NT2/D1 (cell line): ENCODE measurements at places on chromosomes 7 and 10.

GRCh38 chr10:68828833-68829232 lies 1.5 kb downstream of the STOX1 start:
- DNase-seq, result no peak

DNA sequence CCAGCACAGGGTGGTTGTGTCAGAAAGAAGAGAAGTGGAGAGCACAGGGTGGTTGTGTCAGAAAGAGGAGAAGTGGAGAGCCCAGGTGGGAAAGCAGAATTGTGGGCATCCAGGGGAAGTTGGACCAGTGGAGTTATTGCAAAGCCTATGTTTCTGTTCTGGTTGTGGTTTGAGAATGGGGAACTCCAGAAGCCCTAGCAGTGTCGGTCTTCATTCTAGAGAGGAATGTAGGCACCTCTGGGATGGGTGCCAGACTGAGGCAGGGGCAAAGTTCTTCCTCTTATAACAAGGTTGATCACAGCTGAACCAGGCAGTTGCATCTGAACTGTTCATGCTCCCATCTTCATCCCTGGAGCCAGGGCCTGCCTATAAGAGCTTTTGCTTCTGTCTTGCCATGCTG lies 954 bp downstream of the FSCN3 start:
- DNase-seq, result no peak

- DNase-seq, result no peak
These were observed 413.9 kb upstream of the AUTS2 start for GRCh38 chr7:69184339-69184738.

DNA sequence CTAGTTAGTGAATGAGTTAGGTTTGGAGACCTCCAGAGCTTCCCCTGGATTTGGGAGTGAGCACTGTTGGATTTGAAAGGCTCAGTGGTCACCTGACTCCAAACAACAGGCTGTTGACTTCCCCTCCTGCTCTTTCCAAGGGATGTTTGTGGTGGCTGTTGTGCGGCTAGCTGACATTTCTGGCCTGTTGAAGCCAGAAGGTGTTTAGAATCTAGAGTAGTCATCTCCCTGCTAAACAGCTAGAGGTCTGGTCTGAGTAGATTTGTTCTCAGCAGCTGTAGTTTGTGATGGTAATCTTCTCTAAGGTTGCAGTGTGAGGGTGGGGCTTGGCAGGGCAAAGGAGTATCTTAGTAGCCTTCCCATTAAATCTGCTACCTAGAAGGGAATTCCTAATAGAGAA lies 30.1 kb downstream of the BPGM start:
- DNase-seq, result no peak

DNA sequence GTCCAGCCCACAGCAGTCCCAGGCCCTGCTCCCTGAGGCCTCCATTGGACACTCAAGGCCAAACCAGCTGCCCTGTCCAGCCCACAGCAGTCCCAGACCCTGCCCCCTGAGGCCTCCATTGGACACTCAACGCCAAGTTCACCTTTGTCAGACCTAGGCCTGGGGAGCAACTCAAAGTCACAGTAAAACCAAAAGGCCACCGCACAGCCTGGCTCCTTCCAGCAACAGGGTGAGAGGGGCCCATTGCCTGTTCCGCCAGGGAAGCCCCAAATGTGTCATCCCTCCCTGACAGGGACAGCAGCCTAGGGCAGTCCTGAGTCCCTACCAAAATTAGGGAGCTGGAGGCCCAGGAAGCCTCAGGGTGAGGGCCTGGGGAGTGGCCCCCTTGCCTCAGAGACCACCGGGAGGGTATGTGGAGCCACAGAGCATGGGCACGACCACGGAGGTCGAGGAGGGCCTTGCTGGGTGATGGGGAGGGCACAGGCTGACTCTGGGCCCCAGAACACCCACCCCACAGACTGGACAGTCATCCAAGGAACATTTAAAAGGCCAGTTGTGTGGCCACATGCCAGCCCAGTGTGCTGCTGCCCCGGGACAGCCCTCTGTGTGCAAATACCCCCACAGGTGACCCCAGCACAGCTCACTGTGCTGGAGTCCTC lies 66.5 kb upstream of the PPP2R2D start:
- no peak for DNase-seq

GRCh38 chr10:64365663-64366062 lies 844.5 kb downstream of the REEP3 start:
- DNase-seq, result no peak

DNA sequence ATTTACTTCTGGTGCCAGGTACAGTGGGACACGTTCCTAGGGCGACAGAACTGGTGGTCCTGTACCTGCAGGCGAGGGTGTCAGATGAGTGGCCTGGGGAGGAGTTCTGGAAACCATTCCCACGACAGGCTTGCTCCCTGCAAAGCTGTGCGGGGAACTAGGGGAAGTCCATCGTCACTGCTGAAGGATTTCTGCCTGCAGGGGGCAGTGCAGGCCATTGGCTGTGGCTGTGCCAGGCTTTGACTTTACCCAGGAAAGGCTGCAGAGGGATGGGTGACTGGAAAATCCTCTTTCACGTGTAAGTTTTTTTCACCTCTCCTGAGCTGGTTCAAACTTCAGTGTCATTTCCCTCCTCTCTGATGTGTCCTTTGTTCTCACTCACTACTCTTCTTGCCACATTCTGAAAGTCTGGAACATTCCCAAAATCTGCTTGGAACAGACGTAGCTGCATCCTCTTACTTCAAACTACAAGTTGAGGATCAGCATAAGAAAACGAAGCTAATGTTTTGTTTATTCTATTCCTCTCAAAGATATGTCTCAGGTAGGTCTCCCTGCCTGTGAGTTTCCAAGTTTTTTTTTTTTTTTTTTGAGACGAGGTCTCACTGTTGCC lies 126.5 kb downstream of the SH2D4B start:
- DNase-seq, result peak; percentile 60
